Substantia nigra (tissue), 51 donors: ENCODE measurements at places on chromosomes 6 and 20.
A peak's percentile ranks its signal among the peaks of the same experiment; 100 is the strongest.

DNA sequence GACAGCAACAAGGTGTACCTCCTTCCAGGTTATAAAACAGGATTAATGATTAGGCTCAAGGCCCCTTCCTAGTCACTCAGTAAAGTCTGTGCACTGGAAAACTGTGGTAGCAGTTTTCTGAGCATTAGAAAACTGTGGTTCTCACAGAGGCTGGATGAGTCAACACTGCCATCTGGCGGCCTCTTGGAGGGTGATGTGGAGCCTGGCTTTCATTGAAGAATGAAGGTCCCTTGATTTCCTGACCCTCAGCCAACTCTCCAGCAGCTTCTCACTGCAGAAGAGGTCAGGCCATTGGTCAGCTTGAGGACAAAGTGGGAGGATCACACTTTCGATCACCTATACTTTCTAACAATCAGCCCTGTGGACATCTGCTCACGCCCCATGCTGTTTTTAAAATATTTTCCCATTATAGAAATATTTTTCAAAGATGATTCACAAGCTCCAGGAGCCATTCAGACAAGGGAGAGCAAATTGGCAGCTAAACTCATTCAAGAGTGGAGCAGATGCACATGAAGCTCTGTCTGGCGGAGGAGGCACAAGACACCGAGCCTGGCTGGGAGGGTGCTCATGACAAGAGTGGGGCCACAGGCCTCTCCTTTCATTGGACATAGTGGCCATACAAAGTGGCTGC lies 23.2 kb downstream of the PSMB1 start:
- peak; percentile 51 for DNase-seq

- DNase-seq = no peak
Observed at GRCh38 chr6:235763-236360, 56.4 kb upstream of the DUSP22 start.

DNA sequence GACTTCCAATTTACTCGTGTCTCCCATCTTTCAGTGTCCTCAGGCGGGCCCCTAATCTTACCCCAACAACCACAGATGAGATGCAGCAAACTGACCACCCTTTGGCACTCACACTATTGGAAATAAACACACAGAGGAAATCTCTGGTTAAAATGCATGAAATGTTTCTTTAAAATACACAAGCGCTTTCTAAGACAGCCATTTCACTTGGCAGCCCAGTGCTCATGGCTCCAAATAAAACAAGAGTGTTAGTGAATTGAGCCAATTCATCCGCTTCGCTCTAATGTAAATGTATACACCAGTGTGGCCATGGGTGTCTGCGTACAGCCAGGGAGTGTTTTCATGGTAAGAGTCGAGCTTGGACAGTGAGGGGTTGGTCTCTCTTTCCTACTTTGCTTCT lies 282.9 kb downstream of the CLIC5 start:
- no peak for DNase-seq

DNA sequence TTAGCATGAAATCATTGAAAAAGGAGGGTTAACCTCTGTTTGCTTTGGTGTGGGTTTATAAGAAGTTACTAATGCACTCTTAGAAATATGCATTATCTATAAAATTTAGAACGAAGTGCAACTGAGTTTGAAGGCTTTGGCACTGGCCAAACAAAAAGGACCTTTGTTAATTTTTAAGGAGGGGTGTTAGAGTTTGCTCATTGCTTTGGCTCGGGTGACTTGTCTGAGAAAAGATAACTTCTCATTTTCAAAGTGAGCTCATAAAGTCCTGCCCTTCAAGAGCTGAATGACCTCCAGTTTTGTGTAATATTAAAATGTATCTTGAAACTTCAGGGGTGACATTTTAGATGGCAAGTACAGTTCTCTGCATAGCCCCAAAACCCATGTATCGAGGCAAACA lies 25.9 kb downstream of the NEDD9 start:
- DNase-seq = no peak

GRCh38 chr6:151452750-151453427 lies 963 bp upstream of the RMND1 start:
- no peak for DNase-seq

- DNase-seq = no peak
Observed at GRCh38 chr6:39812853-39813533, 20.8 kb downstream of the DAAM2 start.

DNA sequence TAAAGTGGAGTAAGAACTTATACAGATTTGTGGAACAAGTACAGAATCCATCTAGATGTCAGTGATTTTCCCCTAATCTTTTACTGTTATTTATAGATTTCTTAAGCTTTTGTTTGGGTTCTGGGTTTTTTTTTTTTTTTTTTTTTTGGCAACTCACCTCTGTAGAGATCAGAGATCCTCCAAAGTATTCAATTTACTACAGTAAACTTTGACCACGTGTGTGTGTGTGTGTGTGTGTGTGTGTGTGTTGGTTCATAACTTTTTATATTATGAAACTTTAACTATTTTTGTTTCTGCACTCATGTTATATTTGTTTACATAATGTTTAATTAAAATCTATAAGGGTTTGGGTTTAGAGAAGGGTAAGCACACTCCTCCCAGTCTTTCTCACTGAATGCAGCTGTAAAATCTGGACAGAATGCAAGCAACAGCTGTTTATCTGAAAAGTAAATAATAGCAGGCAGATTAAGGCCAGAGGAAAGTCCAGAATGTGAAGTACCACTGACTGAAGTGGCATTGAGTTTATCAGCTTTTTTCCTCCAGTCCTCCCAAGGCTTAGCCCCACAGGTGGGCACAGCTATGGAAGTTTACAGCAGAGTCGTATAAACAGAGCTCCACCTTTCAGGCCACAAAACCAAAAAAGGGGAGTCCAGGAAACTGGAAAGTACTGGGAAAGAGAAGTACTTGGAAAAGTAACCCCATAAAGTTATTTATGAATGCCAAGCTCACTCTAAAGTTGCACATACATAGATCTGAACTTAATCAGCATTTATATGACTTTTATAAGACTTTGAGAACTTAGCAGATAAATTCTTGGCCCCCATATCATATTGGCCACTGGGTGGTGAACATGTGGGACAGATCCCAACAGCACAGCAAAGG lies 43.0 kb upstream of the CD2AP start:
- DNase-seq = no peak

- no peak for DNase-seq
Observed at GRCh38 chr6:112338166-112338709, 8.9 kb upstream of the RFPL4B start.

DNA sequence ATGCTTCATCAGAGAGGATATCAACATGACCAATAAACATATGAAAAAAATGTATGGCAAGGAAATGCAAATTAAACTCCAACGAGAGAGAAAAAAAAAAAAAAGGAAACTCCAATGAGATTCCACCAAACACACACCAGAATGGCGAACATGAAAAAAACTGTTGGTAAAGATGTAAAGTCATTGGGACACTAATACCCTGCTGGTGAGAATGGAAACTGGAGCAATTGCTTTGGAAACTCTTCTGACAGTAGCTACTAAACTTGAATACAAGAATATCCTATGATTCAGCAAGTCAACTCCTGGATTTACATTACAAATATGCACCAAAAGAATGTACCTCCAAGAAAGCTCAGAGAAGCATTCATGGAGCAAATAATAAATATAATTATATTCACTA lies 260.7 kb upstream of the ECI2 start:
- DNase-seq = no peak
